ENCODE measurements at places on chromosomes 2 and 18.
A peak's percentile ranks its signal among the peaks of the same experiment; 100 is the strongest.

- peak; percentile 38 for DNase-seq
Observed at GRCh38 chr2:229910832-229911412, 10.9 kb downstream of the TRIP12 start.

DNA sequence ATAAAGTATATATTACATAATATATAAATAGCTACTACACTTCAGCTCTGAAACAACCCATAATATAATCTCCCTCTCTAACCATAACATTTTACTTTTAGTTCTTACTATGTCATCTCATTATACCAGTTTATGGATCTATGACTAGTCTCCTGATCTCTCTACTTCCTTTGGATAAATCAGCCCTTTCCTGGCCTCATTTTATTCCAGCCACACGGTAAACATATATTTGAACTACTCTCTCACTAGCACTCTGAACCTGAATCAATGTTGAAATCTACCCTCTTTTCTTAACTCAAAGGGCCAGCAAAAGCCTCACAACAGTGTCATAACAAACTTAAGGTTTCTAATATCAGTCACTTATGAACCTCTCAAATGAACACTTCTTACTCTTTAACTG lies 62.6 kb downstream of the BAZ2B start:
- no peak for DNase-seq

DNA sequence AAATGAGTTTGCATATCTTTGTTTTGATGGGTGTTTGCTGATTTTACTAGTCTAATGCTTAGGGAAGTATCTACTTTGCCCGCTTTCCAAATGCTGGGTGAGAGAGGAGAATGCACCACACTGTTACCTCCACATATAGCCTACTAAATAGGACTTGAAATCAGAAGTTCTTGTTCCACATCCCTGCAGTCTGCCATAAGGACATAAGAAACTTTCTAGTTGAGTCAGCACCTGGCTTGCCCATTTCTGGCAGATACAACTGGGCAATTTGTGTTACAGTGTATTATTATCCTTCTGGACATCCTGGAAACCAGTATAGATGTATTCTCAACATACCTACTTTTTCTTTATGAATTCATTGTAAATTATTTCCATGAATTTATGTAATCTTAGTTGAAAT lies 29.5 kb downstream of the ANXA4 start:
- DNase-seq = no peak

DNA sequence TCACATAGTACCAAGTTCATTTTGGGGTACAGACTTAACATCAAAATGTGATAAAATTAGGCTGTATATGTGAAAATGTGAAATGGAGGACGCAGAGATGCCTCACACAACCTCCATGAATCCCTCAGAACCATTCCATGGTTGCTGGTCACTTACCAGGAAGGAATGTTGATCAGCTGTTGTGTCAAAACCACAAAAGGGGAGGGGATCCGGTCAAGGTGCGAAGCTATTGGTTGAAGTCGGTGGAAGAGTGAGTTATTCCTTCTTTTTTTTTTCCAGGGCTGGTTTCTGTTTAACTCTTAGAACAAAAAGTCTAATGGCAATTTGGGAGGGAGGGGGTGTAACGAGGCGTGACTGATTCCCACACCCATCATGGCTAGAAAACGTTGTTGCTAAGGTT lies 32.3 kb upstream of the REG3A start:
- no peak for DNase-seq

- DNase-seq = no peak
Observed at GRCh38 chr18:54215069-54215468, 9.4 kb downstream of the MBD2 start.

DNA sequence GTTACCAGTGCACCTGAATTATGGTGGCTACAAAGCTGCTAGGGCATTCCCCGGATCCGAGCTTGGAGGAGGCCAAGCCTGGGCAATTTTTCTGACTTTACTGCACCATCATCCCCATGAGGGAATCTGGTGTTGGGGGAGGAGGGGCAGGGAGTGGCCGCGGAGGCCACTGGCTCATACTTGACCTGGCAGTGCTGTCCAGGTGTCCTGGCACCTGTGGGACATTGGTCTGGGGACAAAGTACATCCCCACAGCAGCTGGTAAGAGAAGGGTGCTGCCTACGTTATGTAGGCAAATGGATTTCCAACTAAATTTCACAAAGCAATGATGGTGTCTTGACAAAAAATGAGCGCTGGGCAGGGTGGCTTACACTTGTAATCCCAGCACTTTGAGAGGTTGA lies 48.3 kb downstream of the KLHL29 start:
- DNase-seq = no peak

DNA sequence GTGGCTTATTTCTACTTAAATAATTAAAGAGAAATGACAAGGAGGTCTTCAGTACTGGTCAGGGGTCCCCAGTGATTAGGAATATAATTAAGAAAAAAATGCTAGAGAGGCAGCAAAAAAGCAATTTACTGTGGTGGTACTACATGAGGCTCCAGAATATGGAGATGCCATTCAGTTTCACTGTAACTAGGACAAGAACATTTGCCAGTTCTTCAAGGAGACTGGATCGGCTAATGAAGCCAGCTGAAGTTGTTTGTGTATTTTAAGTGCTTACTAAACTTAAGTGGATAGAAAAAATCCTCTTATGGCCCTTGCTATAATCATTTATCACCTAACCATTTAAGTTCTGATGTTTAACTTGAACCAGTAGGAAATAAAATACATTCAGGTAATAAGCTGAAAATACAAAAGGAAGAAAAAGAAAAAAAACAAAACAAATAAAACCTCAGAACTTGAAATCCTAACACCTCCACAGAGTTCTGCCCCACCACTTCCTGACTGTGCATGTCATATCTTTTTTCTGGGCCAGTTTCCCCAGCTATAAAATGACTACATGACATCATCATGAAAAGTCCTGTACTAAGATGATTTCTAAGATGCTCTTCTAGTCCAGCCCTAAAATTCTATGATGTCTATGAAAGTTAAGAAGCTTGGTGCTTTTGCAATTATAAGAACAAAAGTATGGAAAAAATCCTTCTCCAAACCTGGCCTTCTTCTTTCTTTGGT lies 98.0 kb downstream of the TRABD2A start:
- DNase-seq = peak; percentile 51

- DNase-seq = no peak
Observed at GRCh38 chr2:14722904-14723570, 90.5 kb downstream of the LRATD1 start.

GRCh38 chr2:241905716-241906377 lies 36.3 kb downstream of the RTP5 start:
- no peak for DNase-seq

DNA sequence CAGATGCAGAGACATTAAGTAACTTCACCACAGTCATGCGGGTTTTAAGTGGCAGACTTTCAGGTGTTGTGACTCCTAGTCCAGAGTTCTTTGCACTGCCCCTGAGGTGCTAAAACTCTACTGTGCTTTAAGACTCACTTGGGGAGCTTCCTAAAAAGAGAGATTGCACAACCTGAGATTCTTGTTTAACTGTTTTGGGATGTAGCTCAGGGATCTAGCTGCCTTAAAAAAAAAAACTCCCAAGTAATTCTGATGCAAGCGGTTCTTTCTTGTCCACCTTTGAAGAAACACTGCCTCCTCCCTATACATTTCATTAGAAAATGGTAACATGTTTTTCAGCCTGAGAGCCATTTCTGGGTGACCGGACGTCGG lies 13.0 kb downstream of the IL37 start:
- no peak for DNase-seq

- DNase-seq = no peak
Observed at GRCh38 chr18:24837066-24837465, 376.6 kb downstream of the HRH4 start.

GRCh38 chr2:215965532-215966165 lies 47.7 kb downstream of the MREG start:
- DNase-seq = no peak

- DNase-seq = no peak
Observed at GRCh38 chr18:49380801-49381200, 79.6 kb downstream of the DYM start.

- no peak for DNase-seq
Observed at GRCh38 chr2:182584462-182584861, 131.6 kb upstream of the DNAJC10 start.

DNA sequence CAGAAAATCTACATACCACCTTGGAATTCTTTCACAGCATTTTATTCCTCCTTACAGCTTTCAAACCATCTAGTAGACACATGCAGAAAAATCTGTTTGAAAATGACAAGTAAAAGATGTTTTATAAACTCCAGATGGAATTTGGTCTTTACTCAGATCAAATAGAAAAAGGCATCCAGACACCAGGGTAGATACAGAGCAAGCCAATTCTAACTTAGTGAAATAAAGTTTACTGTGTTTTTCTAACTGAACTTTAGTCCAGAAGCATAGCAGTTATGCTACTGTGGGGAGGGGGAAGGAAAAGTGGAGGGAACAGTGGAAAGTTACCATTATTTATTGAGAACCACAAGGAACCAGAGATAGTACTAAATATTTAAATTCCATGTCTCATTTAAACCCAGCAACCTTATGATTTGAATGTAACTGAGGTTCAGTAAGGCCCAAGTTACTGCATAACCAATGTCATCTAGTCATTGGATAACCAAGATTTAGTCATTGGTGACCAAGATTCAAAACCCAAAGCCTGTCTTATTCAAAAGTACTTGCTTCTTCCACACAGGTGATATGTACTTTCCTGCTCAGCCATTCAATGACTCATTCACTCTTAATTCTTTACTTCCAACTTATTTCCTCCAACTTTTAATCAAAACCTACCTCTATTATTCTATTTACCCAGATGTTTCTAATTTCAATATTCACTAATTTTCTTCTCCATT lies 57.7 kb downstream of the RAD51AP2 start:
- no peak for DNase-seq

GRCh38 chr2:99550368-99550767 lies 60.6 kb upstream of the REV1 start:
- no peak for DNase-seq

- DNase-seq = no peak
Observed at GRCh38 chr2:197985029-197985638, 180.7 kb downstream of the PLCL1 start.

GRCh38 chr2:18373664-18374063 lies 186.8 kb downstream of the RDH14 start:
- no peak for DNase-seq

DNA sequence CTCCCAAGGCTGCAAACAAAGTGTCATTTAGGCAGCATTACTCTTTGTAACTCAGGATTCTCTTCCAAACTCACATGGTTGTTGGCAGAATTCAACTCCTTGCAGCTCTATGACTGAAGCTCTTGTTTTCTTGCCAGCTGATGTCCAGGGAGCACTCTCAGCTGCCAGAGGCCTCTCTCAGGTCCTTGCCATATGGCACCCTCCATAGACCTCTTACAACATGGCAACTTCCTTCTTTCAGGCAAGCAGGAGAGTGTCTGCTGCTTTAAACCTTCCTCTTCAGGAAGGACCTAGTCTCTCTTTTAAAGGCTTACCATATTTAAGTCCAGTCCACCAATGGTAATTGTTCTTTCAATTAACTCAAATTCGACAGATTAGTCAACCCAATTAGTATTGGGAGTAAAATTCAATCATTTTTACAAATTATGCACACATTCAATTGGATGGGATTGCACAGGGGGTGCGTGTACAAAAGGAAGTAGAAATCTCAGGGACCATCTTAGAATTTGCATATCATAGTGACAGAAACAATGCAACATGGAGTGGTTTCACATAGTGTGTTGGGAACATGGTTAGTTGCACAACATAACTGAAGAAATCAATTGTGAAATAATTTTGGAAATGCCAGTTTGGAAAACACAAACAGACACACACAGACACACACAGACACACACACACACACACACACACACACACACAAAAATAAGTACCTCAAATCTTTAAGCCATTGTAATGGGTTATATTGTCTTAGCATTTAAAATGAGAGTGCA lies 893.5 kb upstream of the ZEB2 start:
- DNase-seq = no peak

DNA sequence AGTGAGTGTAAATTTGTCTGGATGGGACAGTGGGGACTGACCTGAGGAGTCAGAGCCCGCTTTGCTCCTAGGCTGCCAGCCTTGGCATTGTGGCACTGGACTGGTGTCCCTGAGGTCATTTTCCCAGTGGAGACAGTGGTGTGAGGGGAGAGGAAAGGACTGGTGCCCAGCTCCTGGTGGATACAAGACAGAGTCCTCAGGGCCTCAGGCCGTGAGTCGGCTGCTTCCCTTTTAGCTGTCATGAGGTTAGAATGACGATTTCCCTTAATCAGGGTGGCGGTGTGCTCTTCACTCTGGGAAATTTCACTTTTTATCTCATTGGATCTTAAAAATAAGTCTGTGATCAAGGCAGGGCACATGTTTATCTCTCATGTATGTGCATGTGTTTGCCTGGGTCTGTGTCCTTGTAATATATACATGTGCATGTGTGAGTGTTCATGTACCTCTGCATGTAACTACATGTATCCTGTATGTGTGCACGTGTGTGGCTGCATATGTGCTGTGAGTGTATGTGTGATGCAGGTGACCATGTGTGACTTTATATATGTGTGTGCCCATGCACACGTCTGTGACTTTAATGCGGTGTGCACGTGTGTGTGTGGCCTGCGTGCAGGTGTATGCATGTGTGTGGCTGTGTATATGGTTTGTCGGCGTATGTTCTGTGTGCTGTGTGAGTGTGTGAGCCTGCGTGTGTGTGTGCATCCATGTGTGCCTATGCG lies 55.7 kb downstream of the GLI2 start:
- DNase-seq = no peak

GRCh38 chr2:196131949-196132925 lies 39.1 kb downstream of the STK17B start:
- peak; percentile 80 for DNase-seq

GRCh38 chr2:63425606-63426005 lies 162.7 kb downstream of the WDPCP start:
- no peak for DNase-seq

- DNase-seq = no peak
Observed at GRCh38 chr18:10727477-10727876, 201.7 kb downstream of the NAPG start.

GRCh38 chr2:2942225-2942624 lies 435.4 kb downstream of the EIPR1 start:
- DNase-seq = no peak

GRCh38 chr2:174169372-174169771 lies 79.0 kb downstream of the OLA1 start:
- no peak for DNase-seq

DNA sequence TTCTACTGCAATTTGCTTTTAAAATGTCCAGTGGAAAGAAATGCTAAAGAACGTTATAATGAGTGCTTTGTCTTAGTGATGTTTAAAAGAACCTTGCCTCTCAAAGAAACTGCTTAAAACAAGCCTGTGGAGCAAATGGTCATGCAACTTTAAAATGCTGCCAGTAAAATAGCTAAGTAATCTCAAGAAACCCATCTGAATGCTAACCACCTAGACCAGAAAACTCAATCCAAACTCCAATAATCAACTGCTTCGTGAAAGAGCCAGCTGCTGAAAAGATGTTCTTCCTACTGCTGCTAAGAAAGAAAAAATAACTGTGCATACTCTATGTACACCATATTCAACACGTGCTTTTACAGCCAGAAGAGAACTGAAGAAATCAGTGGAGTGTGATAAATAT lies 145.6 kb downstream of the PDE1A start:
- DNase-seq = no peak

GRCh38 chr18:62745089-62745751 lies 29.9 kb downstream of the PHLPP1 start:
- DNase-seq = no peak

GRCh38 chr18:79068341-79068936 lies 755 bp upstream of the ATP9B start:
- peak; percentile 61 for DNase-seq

All from activated CD4-positive, alpha-beta T cell treated with anti-CD3 and anti-CD28 coated beads for 36 hours (primary cell).